ENCODE measurements at places on chromosomes 3 and 15.

- no peak for DNase-seq
Measured at GRCh38 chr3:53712817-53713388, 133.3 kb downstream of the CHDH start.

DNA sequence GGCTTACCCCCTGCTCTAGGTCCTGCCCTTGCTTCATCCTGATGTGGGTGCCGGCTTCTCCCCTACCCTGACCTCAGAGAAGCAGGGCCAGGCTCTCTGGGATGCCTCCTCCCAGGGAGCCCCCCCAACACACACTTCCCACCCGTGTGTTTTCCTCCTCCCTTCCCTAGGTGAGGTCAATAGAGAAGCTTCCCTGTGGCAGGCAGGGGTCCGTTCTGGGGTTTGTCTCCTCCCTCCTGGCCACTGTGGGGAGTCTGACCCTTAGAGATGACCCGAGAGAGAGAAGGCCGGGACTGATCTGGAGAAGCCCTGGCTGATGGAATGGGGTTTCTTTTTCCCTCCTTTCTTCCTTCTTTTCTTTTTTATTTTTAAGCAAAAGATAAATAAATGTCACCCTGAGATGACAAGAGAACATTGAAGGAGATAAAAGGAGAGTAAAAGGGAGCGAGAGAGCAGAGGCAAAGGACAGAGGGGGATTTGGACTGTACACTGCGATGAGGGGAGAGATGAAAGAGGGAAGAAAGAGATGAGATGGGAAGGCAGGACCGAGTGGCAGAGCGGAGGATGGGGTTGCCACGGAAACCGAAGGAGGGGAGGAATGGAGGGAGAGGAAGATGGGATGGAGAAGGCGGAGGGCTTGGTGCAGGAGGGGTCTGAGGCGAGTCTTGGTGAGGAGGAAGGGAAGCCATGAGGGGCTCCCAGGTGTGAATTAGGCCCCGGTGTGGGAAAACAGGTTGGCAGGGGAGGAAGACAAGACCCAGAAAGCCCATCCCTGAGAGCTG is 48.4 kb downstream of the IDH2 start:
- no peak for DNase-seq

DNA sequence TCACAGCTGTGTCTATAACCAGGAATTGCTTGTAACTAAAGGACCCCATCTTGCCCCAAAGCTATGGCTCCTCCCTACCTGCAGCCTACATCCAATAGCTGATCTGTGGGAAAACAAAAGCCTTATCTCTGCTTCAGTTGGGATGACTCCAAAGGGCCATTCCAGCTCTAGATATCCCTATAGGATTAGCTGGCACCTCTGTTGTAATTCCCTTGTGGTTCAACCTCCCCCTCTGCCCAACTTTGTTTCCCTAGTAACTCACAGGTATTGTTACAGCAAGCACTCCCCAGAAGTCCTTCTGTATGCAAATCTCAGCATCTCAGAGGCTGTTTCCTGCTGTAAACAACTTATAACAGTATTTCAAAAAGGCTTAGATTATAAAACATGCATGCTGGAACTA is 478.6 kb downstream of the AGBL1 start:
- no peak for DNase-seq

DNA sequence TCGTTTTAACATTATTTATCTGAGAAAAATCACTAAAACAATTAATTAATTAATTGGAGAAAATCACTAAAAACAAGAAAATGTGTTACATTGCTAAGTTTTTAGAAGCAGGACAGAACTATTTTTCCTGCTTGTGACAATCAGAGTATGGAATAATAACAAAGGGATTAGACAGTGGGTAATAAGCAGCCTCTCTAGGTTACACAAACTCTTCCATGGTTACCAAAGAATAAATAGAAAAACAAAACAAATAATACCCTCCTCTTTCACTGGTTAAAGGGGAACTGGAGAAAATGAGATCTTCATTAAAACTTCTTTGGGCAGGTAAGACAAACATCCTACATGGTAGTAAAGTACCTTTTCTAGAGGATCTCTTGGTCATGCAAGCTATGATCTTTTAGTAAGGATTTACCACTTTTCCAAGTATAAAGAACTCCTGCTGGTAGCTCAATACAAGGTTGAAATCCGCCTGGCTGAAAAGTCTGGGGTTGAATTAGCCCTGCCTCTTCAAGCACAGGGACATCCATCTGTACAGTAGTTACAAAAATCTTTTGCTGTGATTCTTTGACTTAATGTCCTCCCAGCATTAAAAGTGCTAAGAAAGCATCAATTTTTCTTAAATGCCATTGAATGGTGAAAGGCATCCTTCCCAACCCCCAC is 2.5 kb upstream of the PLCH1 start:
- DNase-seq = no peak

GRCh38 chr3:31065765-31066164 is 171.3 kb upstream of the GADL1 start:
- DNase-seq = no peak

GRCh38 chr15:37877851-37878741 is 56.3 kb upstream of the TMCO5A start:
- peak; percentile 83 for DNase-seq

DNA sequence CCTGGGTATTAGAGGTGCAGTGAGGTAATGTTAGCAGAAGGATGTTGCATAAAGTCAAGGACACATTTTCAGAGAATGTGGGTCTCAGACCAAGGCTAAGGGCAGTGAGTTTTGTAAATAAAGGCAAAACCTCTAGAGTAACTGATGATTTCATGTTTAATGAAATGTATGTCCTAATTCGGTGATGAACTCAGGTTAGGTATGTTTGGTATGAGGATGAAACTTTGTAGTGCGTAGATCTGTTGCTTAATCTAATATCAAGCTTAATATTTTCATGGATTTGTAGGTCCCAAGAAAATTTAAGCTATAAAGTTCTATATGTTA is 3.6 kb downstream of the USP50 start:
- peak; percentile 36 for DNase-seq

GRCh38 chr3:195768831-195769303 is 42.9 kb downstream of the MUC4 start:
- no peak for DNase-seq

- peak; percentile 83 for DNase-seq
Measured at GRCh38 chr3:100556673-100557310, 52.6 kb upstream of the ADGRG7 start.

DNA sequence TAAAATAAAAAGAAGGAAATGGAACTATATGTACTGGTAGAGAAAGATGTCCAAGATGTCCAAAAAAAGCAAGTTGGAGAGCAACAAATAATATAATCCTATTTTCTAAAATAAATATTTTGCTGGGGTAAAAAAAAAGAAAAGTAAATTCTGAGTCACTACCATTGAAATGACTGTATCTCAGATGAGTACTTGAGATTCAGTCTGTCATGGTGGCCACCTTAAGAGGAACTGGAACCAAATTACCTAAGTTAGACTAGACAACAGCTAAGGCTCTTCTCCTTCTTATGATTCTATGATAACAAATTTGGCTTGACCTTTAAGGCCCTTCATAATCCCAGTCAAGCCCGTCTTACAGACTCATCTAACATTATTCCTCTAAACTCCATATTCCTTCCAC is 270.6 kb upstream of the HES1 start:
- no peak for DNase-seq

DNA sequence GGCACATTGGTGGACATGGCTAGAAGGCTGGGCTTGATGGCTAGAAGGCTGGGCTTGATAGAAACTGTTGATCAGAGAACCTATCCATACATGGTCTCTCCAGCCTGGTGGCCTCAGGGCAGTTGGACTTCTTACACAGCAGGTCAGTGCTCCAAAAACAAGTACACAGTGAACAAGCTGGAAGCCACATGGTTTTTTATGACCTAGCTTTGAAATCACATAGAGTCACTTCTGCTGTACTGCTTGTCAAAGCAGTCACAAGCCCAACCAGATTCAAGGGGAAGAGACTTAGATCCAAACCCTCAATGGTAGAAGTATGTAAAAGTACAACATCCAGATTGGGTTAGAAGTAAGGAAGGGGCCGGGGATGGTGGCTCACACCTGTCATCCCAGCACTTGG is 89.4 kb upstream of the HES1 start:
- DNase-seq = no peak

GRCh38 chr3:129973853-129974563 is 512 bp upstream of the TRH start:
- DNase-seq = no peak

DNA sequence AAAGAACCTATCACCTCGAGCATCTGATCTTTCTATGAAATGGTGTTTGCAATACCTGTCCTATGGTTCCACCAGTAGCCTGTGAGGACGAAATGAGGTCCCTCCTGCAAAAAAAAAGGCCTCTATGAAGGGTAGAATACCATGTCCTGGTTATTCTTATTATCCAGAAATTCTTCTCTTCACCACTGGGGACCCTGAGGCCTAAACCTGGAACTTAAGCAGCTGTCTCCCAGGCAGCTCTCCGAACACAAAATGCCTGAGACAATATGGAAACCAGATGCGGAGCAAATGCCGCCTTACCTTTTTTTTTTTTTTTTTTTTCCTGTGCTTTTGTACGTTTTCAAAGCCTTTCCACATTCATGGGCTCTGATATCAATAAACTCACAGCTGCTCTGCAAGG is 62.1 kb upstream of the WNT5A start:
- DNase-seq = peak; percentile 31

DNA sequence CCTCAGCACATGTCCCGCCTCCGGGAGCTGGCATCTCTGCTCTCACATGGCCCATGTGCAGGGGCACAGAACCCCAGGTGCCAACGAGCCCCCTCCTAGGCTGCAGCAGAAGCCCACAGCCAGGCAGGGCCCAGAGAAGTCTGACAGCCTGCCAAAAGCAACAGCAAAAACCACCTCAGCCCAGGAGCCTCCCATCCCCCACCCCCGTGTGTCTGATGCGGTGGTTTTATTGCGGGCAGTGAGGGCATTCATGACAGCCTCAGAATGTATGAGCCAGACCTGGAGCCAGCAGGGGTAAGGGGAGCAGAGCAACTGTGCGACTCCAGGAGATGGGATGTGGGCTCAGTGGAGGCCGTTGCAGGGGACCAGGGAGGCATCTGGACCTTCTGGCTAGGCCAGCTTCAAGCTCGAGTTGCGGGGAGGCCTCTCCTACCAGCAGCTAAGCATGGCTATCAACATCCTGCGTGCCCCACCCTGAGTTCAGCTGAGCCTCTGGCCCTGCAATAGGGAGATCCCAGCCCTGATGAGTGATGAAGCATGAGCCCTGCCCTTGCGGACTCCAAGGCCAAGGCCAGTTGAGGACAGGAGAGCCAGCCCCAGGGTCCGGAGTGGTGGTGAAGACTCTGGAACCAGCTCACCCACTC is 52.5 kb downstream of the CYP11A1 start:
- peak; percentile 54 for DNase-seq

DNA sequence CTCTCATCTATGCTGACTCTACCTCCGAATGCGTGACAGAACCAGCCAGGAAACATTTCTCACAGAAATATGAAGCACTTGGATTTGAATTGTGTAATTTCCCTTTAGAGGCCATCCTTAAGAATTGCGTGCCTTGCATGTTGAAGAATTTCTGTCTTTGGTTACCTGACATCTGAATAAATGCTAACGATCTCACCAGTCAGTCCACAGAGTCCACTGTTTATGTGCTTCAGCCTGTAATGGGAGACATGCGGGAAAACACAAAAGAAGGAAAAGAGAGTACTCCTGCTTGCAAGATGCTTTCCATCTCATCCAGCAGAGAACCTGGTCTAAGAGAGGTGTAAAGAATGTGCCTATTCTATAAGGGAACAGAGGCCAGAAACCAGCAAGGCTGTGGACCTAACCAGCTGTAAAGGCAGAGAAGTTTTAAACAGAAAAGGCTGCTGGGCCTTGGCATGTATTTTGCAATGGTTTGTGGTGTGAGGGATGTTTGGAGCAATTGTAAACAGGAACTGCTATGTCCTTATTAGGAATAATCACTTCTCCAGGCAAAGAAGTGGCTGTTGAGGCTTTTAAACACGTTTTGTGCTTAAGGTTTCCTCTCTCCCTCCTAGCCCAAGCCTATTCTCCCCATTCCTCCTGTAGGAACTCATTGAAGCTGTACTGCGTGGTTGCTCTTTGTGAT is 36.4 kb upstream of the BOC start:
- DNase-seq = no peak

- no peak for DNase-seq
Measured at GRCh38 chr3:168604767-168605166, 509.0 kb upstream of the GOLIM4 start.

- DNase-seq = no peak
Measured at GRCh38 chr15:92979011-92979701, 79.0 kb downstream of the CHD2 start.

- DNase-seq = no peak
Measured at GRCh38 chr3:190877925-190878324, 15.4 kb upstream of the GMNC start.

DNA sequence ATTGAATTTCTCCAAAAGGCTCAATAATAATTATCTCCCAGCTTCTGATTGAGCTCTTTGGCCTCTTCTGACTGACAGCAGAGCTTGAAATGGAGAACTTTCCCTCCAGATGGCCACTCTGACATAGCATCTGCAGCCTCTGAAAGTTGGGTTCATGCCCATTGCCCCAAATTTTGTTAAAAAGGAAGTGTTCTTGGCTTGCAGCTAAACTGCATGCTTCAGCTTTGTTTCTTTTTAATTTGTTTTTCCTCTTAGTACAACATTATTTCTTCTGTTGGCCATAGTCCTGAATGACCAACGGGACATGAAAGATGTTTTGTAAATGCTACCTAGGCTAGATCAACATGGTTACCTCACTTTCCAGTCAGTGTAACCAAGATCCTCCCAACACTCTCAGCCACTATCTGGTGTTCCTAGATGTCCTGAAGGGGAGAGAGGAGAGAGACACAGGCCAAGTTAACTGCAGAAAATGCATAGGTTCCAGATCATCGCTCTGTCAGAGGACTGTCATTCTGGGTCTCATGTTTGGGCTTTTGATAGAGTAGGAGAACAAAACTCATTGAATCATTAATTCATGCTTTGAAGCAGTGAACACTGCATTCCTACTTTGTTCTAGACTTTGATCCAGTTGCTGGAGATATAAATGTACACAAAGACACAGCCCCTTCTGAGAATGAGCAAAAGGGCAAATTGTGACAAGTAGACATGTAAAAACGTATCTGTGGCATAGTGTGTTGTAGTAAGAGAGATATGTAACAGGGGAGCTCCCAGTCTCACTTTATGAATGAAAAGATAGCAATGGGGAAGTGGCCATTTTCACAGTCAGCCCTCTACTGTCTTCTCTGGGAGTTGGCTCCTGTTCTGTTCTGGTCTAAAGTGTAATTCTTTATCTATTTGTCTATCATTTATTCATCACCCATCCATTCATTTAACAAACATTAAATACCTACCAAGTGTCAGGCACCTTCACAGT is 156.2 kb downstream of the ZNF621 start:
- DNase-seq = no peak

Measured in fibroblast of the aortic adventitia (primary cell).